ENCODE measurements at places on chromosomes 16 and 17. TPM values are rescaled to one million over a fixed set of nuclear protein-coding genes. Genes with fewer than 3 reads are reported as not detected.

The HOXB6 gene
- total RNA-seq: 0.63 TPM

The CISD3 gene
- 66.2 TPM for total RNA-seq

The PERCC1 gene
- not detected for total RNA-seq

The DBF4B gene
- 3.6 TPM for total RNA-seq

The HBA2 gene
- 50.7 TPM for total RNA-seq

The PRSS8 gene
- 0.21 TPM for total RNA-seq

The TMC7 gene
- total RNA-seq: 0.85 TPM

The NPIPA8 gene
- total RNA-seq: 0.68 TPM

The CEP295NL gene
- 2.3 TPM for total RNA-seq

Data from left cardiac atrium (tissue), 4 donors.